ENCODE measurements at places on chromosomes 1 and 21. TPM values are rescaled to one million over a fixed set of nuclear protein-coding genes. Genes with fewer than 3 reads are reported as not detected.

The DNAJC28 gene
- 1.7 TPM for total RNA-seq

The AMY1A gene
- not detected for total RNA-seq

The DNMT3L gene
- not detected for total RNA-seq

The AGT gene
- total RNA-seq, result 0.09 TPM

The OR2T35 gene
- not detected for total RNA-seq

The ETS2 gene
- 21.1 TPM for total RNA-seq

The VN1R5 gene
- not detected for total RNA-seq

The CROCC gene
- 20.5 TPM for total RNA-seq

The CSMD2 gene
- total RNA-seq, result 10.9 TPM

The COL8A2 gene
- 19.6 TPM for total RNA-seq

The CRP gene
- total RNA-seq, result not detected

The TNFAIP8L2 gene
- total RNA-seq, result not detected

The CDK11B gene
- 5.0 TPM for total RNA-seq

The LENEP gene
- total RNA-seq, result not detected

The TIAM1 gene
- total RNA-seq, result 3.0 TPM

The SYT14 gene
- 0.89 TPM for total RNA-seq

The RGS1 gene
- total RNA-seq, result not detected

The CASZ1 gene
- under 0.01 TPM for total RNA-seq

The CYP4A22 gene
- total RNA-seq, result not detected

The USH2A gene
- not detected for total RNA-seq

The TIMM17A gene
- total RNA-seq, result 82.5 TPM

The SLC25A24 gene
- total RNA-seq, result 62.4 TPM

The SPRR3 gene
- not detected for total RNA-seq

The OR2G6 gene
- total RNA-seq, result not detected

The DNAH14 gene
- 27.2 TPM for total RNA-seq

The OR2L2 gene
- not detected for total RNA-seq

The PPM1J gene
- total RNA-seq, result 1.6 TPM

The CTSE gene
- not detected for total RNA-seq

The CFHR2 gene
- total RNA-seq, result not detected

The MCOLN2 gene
- total RNA-seq, result 0.30 TPM

The EFNA1 gene
- 0.37 TPM for total RNA-seq

The CCDC30 gene
- 0.89 TPM for total RNA-seq

The DHX9 gene
- total RNA-seq, result 126 TPM

The TTC13 gene
- total RNA-seq, result 30.6 TPM

The SRM gene
- 69.2 TPM for total RNA-seq

The CITED4 gene
- total RNA-seq, result 2.7 TPM

The TCHH gene
- total RNA-seq, result not detected

The DNM3 gene
- 0.55 TPM for total RNA-seq

The KPRP gene
- total RNA-seq, result not detected

The PAFAH2 gene
- total RNA-seq, result 11.7 TPM

The SPATA21 gene
- total RNA-seq, result not detected

The PAQR6 gene
- total RNA-seq, result 0.59 TPM

The GPX7 gene
- total RNA-seq, result 19.3 TPM

The DPH5 gene
- 27.8 TPM for total RNA-seq

All from smooth muscle cell of the umbilical artery (primary cell).